ENCODE measurements at places on chromosomes 1 and 21.

DNA sequence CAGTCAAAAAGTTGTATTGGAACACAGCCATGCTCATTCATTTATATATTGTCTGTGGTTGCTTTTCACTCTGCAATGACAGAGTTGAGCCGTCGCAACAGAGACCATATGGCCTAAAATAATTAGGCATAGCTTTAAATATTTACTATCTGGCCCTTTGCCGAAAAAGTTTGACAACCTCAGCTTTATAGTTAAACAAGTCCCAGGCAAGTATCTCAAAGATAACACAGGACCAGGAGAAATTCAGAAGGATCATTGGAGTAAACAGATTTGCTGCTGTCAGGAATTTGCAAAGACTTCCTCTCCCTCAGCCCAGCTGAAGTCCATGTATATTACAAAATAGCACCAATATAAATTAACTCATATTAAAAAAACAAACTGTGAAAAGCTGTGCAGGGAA, 34.4 kb downstream of the NID1 start:
- DNase-seq = no peak

DNA sequence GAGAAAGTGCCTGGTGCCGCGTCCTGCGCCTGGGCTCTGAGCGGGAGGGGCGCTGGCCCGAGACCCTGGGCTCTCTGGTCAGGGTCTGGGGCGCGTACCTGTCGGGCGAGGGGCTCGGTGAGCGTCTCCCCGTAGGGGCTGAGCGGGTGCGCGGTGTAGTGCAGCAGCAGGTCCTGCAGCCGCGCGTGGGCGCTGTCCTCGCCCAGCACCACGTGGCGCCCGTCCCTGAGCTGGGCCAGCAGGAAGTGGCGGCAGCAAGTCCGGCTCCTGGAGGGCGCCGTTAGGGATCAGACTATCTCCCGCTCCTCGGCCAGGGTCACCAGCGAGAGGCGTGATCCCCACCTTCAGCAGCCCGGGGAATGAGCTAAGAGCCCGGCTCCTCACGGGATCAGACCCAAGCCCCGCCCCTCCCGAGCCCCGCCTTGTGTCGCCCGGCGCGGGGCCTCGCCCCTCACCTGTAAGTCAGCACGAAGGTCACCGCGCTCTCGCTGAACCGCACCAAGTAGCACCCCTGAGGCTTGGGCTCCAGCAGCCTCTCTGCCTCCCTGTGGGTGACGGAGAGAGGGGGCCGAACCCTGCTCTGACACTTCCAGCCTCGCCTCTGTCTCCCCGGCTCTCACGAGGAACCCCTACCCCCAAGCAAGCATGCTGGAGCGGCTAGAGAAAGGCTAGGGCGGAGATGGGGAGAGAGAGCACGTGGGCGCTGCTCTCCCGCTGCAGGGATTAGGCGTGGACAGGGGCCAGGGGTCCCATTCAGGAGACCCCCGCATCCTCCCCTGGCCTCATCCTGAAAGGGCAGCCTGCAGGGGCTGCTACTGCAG, 2.7 kb downstream of the SH2D2A start:
- no peak for DNase-seq

DNA sequence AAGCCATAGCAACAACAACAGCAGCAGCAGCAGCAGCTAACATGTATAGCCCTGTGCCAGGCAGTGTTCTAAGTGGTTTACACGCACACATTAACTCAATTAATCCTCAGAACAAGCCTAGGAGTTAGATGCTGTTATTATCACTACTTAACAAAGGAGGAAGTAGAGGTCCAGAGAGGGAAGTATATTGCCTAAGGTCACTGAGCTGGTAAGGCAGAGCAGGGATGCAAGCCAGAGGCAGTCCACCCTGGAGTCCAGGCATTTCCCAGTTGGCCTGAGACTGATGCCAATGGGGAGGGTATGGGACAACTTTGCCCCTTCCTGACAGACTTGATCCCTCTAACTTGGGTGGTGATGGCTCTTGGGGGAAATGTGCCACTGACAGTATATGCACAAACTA, 6.8 kb downstream of the CDC14A start:
- DNase-seq = no peak

DNA sequence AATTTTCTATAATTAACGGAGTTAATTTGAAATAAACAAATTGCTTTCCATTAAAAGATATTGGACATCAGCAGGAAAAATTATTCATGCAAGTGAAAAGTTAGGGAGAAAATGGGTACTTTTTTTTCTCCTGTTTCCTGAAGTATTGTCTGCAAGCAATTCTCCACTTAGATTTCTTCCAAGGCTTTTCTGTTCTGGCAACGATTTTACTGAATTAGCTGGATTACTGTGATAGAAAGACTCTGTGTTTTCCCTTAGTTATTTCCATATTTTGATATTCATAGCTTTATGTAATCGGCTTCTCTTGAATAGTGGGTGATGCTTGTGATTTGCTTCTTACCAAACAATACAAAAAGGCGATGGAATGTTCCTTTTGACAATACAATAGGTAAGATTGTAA, 1333.9 kb downstream of the AMY1C start:
- DNase-seq = no peak

DNA sequence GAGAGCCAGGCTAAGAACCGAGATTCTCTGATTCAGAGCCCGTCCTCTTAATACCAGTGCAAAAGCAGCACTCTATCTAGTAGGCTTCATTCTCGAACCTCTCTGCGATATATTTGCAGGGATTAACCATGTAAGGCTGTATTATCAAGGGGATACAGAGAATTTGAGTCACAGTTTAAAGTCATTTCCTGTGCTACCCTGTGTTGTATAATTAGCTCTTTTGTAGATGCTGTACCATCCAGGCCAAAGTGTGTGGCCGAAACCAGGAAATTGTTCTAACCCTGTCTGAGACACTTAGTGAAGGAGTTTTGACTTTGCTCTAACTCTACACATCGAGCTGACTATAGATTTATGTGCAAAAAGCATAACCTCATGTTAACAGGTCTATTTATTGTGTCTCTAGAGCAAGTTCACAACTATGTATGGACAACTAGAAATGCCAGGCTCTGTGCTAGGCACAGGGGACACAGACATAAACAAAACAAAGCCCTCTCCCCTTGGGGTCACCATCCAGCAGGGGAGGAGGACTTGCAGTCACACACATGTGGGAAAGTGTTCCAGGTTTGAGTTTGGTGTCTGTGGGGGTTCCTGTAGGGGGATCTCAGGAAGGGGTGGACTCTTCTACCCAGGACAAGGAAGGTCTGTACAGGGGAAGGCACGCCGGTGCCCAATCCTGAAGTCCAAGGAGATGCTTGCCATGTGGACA, 182.2 kb downstream of the DHRS3 start:
- DNase-seq = no peak

- no peak for DNase-seq
Observed at GRCh38 chr1:26585471-26585870, 55.9 kb downstream of the RPS6KA1 start.

DNA sequence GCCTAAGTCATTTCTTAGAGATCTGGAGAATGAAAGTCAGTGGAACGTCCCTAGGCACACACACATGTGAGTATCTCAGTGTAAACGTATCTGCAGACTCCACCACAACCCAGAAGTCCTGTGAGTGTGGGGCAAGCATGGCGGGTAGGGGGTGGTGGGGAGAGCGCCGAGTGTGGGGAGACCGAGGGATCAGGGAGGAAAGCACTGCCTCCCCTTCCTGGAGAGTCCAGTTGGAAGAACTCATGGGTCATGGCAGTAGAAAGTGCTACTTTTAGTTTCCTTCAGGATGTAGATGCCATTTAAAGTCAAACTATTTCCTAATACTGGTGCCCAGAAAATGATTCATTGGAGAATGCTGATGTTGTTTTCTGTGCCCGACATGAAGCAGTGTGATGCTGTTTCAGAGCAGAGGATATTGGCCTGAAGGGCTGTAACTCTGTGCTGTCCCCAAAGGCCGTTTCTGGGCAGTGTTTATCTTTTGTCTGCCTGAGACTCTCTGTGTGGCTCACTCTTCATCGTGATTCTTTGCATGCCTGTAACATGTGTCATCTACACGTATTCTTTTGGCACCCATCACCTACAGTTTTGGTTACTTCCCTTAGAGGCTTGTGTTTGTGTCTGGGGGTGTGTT, 45.7 kb upstream of the TSPAN2 start:
- peak; percentile 46 for DNase-seq

GRCh38 chr1:108200687-108201051, 526 bp upstream of the SLC25A24 start:
- DNase-seq = peak; percentile 6

DNA sequence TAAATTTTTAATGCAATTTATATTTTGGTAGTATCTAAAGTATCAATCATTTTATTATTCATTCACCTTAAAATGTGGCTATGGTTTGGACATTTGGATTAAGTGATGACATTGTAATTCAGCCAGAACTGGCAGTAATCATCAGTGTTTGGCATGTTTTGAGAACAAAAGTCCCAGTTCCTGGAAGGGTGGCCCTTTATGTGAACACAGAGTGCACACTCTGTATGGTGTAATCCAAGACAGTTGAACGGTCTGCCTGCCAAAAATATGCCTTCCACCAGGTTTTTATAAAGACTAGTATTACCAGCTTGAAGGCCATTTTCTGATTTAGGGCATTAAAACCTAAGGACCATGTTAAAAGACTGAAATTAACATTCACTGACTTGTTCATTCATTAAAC, 448.7 kb downstream of the LTN1 start:
- DNase-seq = no peak

GRCh38 chr1:89451011-89451410, 73.6 kb upstream of the LRRC8B start:
- DNase-seq = no peak

GRCh38 chr1:24641646-24642151, 1.4 kb upstream of the SRRM1 start:
- no peak for DNase-seq

DNA sequence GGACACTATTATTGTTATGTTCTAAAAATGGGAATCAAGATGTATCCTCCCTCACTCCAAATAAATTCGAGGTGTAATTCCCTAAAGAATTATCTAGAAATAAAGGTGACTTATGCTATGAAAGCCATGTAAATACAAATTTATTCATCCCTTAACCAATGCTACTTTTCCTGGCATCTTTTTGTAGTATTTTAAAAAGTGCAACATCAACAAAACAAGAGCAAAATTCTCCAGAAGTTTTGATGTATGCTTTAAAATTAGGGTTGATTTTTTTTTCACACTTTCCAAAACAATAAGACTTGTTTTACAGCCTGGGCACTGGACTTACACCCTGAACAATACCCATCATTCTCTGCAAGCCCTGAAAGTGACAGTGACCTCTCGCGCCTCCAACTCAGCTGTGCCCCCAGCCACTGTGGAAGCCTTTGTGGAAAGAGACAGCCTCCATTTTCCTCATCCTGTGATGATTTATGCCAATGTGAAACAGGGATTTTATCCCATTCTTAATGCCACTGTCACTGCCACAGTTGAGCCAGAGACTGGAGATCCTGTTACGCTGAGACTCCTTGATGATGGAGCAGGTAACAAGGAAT, 21.4 kb upstream of the CLCA1 start:
- DNase-seq = no peak

DNA sequence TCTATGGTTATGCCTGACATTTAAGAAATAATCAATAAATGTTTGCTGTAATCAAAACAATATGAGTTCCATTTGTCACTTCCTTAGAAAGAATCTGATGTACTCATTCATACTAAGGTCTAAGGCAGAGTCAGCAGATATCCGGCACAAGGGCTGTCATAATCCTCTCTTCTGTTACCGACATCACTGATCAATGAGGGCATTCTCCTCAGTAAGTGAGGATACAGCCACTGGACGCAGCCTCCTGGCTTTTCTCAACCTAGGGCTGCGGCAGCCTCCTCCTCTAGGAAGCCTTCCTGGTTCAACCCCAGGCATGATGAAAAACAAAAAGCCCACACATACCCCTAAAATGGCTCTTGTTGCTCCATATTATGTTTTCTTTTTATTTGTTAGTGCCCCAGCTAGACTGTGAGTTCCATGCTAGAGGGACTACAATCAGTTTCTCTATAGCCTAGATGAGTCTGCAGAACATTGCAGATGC, 40.7 kb upstream of the TENT5C start:
- no peak for DNase-seq

DNA sequence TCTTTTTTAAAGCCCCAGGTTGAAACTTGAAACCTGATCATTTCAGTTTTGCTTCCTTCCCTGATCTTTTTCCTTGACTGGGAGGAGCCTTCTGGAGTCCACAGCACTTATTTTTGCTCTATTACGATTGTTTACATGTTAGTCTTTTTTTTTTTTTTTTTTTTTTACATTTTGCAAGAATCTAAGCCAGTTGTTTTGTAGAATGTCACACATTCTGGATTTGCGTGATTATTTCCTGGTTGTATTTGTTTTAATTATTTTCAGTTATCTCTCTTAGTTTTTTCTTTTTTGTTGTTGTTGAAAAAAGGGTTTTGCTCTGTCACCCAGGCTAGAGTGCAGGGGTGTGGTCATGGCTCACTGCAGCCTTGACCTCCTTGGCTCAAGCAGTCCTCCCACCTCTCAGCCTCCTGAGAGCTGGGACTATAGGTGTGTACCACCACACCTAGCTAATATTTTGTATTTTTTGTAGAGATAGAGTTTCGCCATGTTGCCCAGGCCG, 32.8 kb downstream of the OSBPL9 start:
- DNase-seq = no peak

All from thoracic aorta (tissue), 2 donors.